Vagina (tissue), 2 donors: ENCODE measurements at places on chromosomes 3 and 15.

DNA sequence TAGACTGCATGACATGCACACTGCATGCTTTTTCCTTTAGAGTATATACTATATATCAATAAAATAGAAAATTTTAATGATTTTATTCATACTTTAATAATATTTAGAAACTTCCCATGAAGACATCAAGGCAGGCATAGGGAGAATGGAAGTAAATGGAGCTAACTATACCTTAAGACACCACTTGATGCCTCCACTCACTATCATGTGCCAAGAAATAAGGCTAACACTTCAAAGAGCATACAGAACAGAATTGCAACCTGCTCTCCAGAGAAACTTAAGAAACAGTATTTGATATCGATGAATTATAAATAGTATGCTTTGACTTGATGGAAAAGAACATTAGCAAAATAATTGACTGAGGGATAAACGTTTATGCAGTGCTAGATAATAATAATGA is 192.6 kb upstream of the MBNL1 start:
- no peak for DNase-seq

- DNase-seq: no peak
Observed at GRCh38 chr15:96746665-96747064, 416.2 kb downstream of the NR2F2 start.

DNA sequence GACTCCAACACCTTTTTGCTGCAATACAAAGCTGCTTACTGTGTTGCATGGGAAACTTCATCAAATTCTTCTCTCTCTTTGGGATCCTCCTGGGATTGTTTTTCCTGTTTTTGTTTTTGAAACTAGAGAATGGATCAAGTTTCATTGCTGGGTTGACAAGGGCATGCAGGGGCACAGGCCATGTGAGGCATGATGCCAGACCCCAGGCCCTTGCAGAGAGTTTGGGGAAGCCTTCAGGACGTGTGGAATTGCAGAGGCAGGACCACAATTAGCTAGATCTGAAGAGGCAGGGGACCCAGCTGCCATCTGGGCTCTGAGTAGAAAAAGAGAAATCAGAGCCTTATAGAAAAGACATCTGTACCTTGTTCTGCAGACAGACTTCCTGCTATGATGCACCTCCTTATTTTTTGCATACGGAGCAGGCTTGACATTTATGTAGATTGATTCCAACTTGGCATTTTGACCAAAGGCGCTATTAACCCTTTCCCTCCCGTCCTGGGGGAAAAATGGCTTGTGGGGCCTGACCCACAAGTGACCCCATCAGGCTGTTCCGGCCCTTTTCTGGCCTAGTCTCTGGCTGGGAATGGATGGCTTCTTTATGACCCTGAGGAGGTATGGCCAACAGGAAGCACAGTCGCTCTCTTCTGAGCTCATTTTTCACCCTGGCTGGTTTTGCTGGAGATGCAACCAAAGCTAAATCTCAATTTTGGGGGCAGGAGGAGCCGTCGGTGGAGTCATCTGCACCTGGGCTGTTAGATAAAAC is 44.3 kb upstream of the CHRNB4 start:
- DNase-seq: no peak

DNA sequence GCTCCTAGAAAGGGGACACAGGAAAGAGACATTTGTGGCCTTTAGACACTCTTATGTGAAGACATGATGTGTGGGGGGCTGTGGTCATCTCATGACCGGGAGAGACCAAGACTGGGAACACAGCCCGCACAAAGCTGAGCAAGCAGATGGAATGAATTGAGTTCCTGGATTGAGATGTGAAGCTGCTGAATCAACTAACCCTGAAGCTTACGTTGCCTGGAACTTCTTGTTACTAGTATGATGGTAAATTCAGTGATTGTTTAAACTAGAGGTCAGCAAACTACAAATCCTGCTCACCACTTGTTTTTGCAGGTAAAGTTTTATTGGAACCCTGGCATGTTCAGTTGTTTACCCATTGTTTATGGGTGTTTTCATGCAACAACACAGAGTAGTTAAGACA is 83.4 kb upstream of the BHLHE40 start:
- no peak for DNase-seq

GRCh38 chr3:169953462-169954141 is 13.0 kb upstream of the SEC62 start:
- DNase-seq: no peak

- DNase-seq: no peak
Observed at GRCh38 chr3:68999605-69000004, 13.9 kb downstream of the EOGT start.

DNA sequence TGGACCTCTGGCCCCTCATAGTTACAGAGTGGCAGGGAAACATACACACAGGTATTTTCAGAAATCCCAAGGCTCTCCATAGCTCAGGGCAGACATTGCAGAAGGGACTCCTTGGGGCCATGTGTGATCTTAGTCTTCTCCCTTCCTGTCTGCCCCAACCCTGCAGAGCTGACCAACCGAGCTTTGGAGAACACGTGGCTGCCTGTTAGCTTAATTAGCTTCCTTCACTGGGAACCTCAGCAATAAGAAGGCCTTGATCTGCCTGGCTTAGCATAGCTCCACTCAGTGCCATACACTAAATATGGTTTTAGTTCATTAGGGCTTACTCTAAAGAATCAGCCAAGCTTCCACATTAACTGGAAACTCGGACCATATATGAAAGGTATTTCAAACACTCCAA is 12.3 kb downstream of the LYZL4 start:
- DNase-seq: no peak

GRCh38 chr3:20027136-20027535 is 13.1 kb upstream of the KAT2B start:
- DNase-seq: no peak

DNA sequence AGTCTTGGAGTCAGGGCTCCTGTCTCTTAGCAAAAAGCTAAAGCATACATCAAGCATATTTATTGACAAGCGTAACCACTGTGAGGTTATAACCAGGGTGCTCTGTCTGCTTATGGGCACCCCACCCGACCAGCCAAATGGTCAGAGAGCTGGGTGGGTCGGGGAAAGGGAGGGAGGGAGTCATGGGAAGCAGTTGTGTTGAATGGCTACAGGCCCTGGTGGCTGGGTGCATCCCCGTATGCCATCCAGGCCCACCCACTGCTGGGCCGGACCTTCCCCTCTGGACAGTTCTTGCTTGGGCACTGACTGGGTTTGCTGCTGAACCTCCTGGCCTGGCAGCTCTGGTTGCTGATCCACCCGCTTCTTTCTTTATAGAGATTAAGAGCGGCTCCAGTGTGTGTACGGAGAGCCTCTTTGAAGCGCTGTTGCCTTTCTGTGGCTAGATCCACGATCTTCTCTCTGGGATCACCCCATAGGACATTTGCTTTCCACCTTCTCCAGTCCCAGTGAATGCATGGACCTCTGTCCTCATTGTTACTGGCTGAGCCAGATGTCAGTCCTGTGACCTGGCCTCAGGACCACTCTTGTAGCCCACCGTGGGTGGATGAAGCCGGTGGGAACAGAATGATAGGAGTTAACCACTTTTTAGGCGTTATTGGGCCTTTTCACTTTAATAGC is 59.6 kb downstream of the SMAD3 start:
- no peak for DNase-seq

- DNase-seq: no peak
Observed at GRCh38 chr3:197480320-197480719, 75.4 kb downstream of the BDH1 start.

DNA sequence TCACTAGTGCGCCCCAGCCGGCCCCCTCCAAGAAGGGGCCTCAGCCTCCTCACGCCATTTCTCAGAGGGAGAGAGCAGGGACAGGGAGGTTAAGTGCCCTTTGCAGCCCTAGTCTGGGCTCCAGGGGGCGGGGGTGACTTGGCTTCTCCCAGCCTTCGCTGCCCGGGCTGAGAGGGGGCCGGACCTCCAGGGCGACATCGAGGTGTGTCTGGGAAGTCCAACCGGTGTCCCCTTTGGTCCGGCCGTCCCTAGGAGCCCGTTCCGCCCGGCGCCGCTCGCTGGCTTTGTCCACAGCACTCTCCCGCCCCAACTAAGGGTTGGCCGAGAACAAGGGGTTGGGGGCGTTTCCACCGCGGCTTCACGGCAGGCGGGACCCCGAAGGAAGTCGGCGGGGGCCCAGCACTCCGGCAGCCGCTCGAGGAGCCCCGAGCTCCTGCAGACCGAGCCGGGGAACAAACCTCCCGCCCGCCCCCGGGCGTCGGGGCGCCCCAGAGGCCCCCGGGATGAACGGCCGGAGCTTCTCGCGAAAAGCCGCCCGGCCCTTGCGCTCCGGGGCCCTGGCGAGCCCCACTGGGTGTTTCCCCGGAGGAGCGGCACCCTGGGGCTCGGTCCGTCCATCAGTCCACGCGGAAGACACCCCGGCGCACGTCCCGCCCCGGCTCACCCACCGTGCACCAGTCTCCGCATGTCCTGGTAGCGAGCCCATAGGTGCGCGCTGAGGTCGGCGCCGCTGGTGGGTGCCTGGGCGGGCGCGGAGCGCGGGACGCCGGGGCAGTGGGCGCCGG is 627 bp downstream of the NT5DC2 start:
- no peak for DNase-seq

GRCh38 chr3:134839422-134839821 is 44.4 kb downstream of the EPHB1 start:
- DNase-seq: no peak

DNA sequence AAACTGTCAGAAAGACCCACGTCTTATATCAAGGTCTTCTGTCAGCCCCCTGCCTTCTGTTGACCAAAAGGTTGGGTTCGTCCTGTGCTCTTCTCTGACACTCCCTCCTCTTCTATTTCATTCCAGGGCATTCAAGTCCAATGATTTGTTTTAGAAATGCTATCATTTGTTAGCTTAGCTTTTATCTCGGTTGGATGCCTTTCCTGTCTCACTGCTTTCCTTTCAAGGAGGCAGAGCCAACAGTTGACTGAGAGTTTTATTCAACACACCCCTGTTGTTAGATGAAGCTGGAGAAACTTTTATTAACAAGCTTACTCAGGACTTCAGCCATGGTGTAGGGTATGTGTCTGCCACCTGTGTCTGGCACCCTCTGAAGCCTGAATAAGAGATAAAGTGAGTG is 112.0 kb upstream of the SLC7A14 start:
- DNase-seq: no peak

DNA sequence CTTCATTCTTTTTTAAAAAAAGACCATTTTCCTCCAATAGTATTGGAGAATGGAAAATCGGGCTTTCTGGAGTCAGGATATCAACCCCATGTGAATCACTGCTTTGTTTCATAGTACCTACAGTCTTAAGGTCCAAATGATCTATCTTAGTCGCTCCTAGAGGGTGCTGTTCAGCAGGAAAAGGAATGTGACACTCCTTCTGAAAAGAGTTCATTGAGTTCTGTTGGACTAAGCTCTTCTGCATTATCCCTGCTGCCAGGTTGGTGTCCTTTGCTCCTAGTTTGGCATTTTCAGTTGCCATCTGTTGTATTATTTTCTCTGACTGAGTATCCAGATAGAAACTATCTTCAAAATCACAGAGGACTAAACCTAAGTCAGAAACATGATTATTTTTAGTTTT is 57.2 kb downstream of the POLQ start:
- DNase-seq: no peak

GRCh38 chr3:24342275-24342674 is 152.4 kb downstream of the THRB start:
- DNase-seq: no peak

DNA sequence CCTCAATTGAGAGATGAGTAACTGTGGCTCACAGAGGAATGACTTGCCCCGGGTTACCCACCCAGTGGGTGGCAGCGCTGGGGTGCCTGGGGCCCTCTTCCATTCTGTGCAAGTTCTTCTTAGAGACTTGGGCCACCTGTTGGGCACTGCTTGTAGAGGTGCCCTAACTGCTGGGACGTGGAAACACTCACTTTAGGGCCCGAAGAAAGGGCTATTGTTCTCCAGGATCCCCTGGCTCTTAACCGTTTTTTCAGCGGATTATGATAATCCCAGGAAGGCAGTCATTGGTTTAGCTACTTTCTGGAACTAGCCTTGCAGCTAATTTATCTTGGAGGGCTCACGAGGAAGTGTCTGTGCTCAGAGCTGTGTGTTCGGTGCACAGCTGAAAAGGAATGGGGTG is 66.0 kb upstream of the GCNT3 start:
- DNase-seq: no peak

- no peak for DNase-seq
Observed at GRCh38 chr15:42427429-42428223, 63.3 kb downstream of the ZNF106 start.

- no peak for DNase-seq
Observed at GRCh38 chr3:126911162-126912026, 71.5 kb upstream of the PLXNA1 start.

DNA sequence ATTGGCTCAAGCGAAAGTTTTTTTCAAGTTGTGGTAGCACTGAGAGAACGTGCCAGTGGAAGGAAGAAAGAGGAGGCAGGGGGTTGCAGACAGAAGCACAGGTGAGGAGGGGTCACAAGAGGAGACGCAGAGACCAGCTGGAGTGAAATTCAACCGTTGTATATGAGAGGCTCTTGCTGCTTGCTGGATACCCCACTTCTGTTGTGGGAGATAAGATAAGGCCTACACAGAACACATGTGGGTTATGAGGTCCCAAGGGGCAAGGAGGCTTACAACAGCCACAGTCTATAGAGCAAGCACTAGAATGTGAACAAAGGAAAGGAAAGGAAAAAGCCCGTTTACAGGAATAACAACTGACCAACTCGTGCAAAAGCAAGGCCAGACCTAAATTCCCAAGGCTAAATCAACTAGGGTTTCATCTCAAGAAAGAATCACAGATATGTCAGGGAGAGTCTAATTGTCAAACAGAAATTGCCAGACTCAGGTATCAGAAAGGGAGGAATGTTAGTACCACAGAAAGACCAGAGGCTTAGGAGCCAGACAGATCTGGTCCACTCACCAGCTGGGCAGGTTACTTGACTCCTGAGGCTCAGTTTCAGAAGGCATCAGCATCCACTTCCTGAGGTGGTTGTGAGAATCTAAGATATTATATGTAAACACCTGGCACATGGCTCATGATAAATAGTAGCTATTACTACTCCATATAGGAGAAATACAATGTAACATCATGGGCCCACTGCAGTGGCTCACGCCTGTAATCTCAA is 60.9 kb downstream of the MSL2 start:
- DNase-seq: no peak

DNA sequence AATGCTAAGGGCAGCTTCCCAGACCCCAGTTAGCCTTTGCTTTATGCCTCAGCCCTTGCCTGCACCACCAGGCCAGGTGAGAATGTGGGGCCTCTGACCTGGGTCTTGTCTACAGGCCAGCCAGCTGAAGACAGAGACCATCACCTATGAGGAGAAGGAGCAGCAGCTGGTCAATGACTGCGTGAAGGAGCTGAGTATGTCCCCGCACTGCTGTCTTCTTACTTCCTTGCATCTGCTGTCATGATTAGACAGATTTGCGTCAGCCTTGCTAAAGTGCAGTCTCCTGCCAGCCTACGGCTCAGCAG is 74.6 kb downstream of the CCK start:
- no peak for DNase-seq
